Non-pigmented ciliary epithelial cell (primary cell): ENCODE measurements at places on chromosomes 13 and 19.
A peak's percentile ranks its signal among the peaks of the same experiment; 100 is the strongest.

DNA sequence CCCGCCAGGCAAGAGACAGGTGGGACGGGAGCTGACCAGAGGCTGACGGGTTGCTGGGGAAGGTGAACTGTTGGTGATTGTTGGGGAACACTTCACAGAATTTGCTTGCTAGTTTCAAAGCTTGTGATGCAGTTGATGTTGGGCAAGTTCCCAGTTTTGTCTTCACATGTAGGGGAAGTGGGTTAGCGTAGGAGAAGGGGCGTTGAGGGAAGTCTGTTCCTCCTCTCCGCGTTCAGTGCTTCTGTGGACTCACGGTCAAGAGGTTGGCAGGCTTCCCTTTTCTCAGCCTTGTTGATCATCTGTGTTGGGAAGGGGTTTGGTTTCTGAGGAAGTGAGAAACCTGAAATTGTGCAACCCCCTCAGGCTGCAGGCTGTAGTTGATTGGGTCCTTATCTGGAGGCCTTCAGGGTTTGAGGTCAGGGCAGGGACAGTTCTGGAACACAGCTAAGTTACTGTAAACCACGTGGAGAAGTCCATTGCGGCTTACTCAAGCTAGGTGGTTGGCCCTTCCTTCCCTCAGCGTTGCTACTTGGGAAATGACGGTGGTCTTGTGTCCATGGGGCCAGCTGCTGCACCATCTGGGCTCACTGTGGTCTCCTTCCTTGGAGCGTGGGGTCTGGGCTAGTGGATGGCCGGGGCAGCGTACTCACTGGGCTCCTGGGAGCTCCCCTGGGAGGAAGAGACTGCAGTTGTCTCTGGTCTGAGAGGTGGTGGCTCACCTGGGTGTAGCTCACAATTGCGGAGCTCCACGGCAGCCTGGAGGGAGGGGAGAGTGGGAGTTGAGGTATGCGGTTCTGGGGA lies 7.5 kb downstream of the RPS9 start:
- DNase-seq = peak; percentile 80

- DNase-seq = no peak
Measured at GRCh38 chr13:28316129-28316528, 177.8 kb downstream of the PAN3 start.

GRCh38 chr13:45748941-45749759 lies 47.0 kb downstream of the CBY2 start:
- DNase-seq = no peak

GRCh38 chr13:96994017-96994857 lies at the start of gene OXGR1:
TSS of gene OXGR1 (minus strand) at chr13:96994476. CDS start at chr13:96987759, 6,717 bp downstream.
- no peak for DNase-seq

GRCh38 chr13:94550062-94550738 lies 45.8 kb downstream of the TGDS start:
- no peak for DNase-seq

DNA sequence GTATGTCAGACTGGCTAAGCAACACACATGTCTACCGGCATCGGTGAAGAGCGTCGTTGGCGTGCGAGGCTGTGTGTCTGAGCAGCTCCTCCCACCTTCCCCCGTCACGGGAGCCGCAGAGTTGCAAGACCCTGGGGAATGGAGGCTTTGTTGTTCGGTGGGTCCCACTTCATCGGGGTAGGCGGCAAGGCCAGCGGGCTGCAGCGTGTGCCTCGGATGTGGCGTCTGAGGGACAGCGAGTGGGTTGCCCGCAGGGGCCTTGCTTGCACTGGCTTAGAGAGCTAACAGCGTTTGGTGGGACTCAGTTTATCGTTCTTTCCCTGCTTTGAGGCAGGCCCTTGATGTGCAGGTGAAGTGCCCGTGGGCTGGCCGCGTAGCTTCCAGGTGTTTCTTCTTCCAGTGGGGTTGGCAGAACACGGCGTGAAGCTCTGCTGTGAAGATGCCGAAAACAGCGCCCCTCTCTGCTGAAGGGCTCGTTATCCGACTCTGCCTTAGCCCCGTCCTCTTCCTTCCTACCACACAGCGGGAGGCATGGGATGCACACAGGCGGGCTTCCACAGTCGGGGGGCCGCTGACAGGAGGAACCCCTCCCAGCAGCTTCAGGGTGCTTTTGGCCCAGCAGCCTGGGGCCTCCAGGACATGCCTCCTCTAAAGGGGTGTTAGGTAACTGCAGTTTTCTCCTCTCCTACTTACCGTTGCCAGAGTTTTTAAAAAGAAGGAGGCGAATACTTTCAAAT lies 85.2 kb downstream of the ATP11A start:
- no peak for DNase-seq

- DNase-seq = no peak
Measured at GRCh38 chr19:12872255-12872654, 9.0 kb downstream of the DNASE2 start.
